Bronchial epithelial cell (primary cell): ENCODE measurements at places on chromosomes 2 and 18. TPM values are rescaled to one million over a fixed set of nuclear protein-coding genes. Genes with fewer than 3 reads are reported as not detected.

The YWHAQ gene
- total RNA-seq = 176 and 278 TPM in 2 replicates

The RBKS gene
- total RNA-seq = 0.79 and 0.90 TPM in 2 replicates

The ARHGEF4 gene
- 74.8 and 107 TPM in 2 replicates for total RNA-seq

The UGT1A5 gene
- total RNA-seq = 0.26 and 3.3 TPM in 2 replicates

The CD8B2 gene
- not detected in 2 replicates for total RNA-seq

The WDR75 gene
- total RNA-seq = 41.1 and 42.5 TPM in 2 replicates

The GRB14 gene
- total RNA-seq = 0.77 and 1.8 TPM in 2 replicates

The PPIL3 gene
- total RNA-seq = 34.5 and 50.3 TPM in 2 replicates

The NTSR2 gene
- not detected in 2 replicates for total RNA-seq

The TCF23 gene
- under 0.01 TPM in 1 of 2 replicates, not detected in the other for total RNA-seq

The CIB4 gene
- not detected in 2 replicates for total RNA-seq

The FAP gene
- total RNA-seq = 0.26 and 1.1 TPM in 2 replicates

The CCDC74B gene
- 0.38 and 0.79 TPM in 2 replicates for total RNA-seq

The GAL3ST2 gene
- not detected in 2 replicates for total RNA-seq

The SGPP2 gene
- 9.7 and 40.1 TPM in 2 replicates for total RNA-seq

The GALNT13 gene
- 0.26 and 1.3 TPM in 2 replicates for total RNA-seq

The SLC25A12 gene
- 7.2 and 9.5 TPM in 2 replicates for total RNA-seq

The AGAP1 gene
- total RNA-seq = 17.9 and 22.4 TPM in 2 replicates

The SLC5A7 gene
- not detected in 2 replicates for total RNA-seq

The CENPA gene
- 0.26 TPM in 1 of 2 replicates, not detected in the other for total RNA-seq

The ERFE gene
- 4.2 and 5.8 TPM in 2 replicates for total RNA-seq

The PSMD1 gene
- 69.5 and 111 TPM in 2 replicates for total RNA-seq

The SELENOI gene
- total RNA-seq = 28.0 and 32.6 TPM in 2 replicates

The TMEM163 gene
- total RNA-seq = not detected in 2 replicates

The TUBB8B gene
- total RNA-seq = not detected in 2 replicates
